Posterior cingulate gyrus (tissue), 11 donors: ENCODE measurements at places on chromosomes 11 and 22.

DNA sequence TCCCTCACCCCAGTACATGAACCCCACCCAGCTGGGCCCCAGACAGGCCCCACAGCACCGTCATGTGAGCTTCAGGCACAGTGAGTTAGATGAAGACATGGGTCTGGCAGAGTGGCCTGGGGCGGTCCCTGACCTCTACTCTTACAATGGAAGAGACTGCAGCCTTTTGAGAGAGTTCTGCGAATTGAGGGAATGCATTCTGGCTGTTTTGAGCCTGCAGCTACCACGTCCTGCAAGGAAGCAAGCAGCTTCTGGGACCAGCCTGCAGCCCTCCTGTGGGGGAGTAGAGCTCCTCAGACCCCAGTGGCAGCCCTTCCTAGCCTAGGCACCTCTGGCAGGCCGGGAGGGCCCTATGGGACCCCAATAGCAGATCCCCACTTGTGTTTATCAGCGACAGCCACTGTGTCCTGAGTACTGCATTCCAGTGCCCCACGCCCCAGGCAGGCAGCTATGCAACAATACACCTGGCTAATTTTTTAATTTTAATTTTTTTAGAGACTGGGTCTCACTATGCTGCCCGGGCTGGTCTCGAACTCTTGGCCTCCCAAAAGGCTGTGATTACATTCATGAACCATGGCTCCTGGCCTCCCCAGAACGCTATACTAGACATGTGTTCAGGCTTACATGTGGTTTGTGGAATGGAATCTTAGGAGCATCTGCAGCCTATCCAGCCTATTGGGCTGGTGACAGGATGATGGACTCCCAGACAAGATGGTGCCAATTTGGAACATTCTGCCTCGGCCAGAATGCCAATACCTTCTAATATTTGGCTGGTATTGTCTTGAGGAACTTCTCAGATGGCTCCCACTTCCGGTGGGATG, 717 bp upstream of the SLC7A4 start:
- DNase-seq: no peak

DNA sequence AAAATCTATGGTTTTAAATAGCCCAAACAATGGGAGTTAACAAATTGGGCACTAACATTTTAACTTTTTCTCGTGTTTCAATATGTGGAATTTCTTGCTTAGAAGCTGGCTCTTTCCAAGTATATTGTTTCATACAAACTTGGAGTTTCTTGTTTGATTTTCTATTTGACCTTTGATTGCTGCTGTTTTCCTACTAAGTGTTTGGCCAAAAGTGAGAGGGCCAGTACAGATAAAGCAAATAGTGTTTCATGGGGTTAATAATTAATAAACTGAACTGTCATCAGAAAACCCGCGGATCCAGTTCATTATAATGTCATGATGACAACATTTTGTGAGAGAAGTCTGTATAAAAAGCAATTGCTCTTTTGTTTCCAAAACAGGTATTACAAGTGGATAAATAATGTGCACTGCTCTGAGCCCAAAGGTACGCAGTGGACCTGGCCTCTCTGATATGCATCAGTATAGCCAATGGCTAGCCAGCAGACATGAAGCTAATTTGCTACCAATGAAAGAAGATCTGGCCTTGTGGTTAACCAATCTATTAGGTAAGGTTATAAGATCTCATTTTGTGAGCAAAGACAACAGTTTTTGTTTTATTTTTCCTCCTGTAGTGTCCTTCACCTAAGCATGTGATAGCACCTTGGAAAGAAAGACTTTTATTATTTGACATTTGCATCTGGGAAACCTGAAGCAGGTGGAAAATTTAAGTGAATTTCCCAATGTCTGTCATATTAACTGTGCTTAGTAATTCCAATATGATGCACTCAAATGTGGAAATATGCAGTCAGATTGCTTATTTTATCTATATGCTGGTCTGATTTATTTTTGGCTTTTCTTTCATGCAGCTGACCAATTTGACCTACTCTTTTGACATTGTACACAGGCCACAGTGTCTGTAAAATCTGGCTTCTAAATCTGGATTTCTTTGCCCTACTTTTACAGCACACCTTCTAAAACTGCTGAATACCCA, 8.3 kb downstream of the GAS2 start:
- DNase-seq: no peak

GRCh38 chr11:80041136-80042000, 600.5 kb upstream of the TENM4 start:
- DNase-seq: no peak

- DNase-seq: peak; percentile 36
Observed at GRCh38 chr11:122656631-122657101, 1.1 kb downstream of the UBASH3B start.

GRCh38 chr11:106077609-106078455, at the start of gene AASDHPPT:
TSS of gene AASDHPPT (plus strand) at chr11:106077662. CDS start at chr11:106077711, 49 bp downstream.
- DNase-seq: peak; percentile 78

- DNase-seq: no peak
Observed at GRCh38 chr11:69958308-69958707, 119.8 kb upstream of the ANO1 start.

- no peak for DNase-seq
Observed at GRCh38 chr11:72848846-72849466, 34.7 kb downstream of the ATG16L2 start.

DNA sequence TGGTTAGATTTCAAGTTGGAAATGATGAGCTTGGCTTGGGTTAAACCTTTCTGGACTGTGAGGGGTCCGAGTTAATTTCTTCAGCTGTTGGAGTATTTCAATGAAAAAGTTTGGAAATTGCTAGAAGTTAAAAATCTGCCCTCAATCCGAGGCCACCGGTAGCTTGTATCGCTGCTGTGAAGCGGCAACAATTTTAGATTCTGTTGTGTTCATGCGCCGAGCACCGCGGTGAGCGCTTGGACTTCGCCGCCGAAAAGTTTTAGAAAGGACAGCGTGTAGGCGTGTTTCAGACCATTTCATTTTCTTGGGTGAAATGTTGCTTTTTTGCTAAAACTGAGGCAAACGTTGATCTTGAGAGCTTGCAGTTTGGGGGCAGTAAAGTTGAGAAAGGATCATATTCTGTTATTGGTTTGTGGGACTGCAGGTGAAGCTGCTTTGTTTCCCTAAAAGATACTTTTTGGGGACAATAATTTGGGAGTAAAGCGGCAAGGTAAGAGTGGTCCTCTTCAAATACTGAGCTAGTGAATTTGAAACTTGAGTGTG, 928 bp downstream of the FBXO7 start:
- no peak for DNase-seq

- no peak for DNase-seq
Observed at GRCh38 chr11:69572233-69572860, 68.6 kb upstream of the CCND1 start.

- DNase-seq: no peak
Observed at GRCh38 chr22:49518436-49518970, 309.2 kb downstream of the BRD1 start.

DNA sequence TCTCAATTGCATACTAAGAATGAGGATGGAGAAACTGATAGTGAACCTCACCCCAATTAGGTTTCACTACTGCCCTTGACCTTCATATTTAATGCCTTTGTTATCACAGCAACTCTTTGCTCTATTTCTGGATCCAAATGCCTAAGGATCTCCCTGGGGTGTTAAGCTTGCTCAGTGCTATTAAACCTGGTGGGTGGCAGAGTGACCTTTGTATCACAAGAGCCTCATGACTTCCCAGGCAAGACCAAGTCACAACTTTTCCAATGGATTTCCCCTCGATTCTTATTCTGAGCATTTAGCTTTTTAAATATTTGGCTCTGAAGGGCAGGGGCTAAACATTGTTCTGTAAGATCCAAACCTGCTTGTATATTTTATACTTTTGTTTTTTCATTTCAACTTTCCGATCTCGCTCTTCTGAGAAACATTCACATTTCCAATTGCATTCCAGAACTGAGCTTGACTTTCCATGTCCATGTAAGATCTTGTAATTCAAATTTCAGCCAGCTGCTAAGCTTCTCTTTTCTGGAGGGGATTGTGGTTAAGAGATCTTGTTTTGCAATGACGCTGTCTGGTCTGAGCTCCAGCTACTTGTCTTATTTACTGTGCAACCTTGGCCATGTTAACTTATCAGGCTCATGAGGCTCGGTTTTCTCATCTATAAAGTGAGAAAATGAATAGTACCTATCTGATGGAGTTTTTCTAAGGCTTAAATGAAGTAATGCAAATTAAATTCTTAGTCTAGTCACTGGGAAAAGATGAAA, 6.4 kb upstream of the EHF start:
- no peak for DNase-seq

GRCh38 chr11:19419808-19420207, 179.1 kb upstream of the E2F8 start:
- no peak for DNase-seq

DNA sequence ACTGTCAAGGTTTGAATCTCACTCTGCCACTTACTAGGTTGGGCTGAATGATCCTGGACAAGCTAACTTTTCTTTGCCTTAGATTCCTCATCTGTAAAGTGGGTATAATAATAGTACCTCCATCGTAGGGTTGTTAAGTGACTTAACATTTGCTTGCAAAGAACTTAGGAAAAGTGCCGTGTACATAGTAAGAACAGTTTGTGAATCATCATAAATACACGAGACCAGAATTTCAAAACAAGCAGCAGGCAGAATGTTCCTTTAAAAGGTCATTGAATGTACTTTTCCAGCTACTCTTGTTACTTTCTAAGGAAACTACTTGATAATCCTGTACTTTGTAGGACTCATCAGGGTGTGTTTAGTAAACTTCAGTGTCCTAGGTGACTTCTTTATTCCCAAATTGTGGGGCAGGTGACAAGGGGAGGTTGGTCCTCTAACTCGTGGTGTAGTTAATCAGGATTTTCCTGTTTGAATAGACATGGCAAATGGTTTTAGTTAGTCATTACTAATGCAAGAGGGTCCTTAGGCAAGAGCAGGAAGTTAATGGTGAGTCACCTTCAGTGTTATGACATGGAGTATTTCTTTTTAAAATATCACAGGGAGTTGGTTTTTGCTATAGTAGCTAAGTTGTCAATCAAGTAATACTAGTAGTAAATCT, 67.9 kb downstream of the YAP1 start:
- no peak for DNase-seq

GRCh38 chr11:128513915-128514681, 73.3 kb downstream of the ETS1 start:
- DNase-seq: no peak

DNA sequence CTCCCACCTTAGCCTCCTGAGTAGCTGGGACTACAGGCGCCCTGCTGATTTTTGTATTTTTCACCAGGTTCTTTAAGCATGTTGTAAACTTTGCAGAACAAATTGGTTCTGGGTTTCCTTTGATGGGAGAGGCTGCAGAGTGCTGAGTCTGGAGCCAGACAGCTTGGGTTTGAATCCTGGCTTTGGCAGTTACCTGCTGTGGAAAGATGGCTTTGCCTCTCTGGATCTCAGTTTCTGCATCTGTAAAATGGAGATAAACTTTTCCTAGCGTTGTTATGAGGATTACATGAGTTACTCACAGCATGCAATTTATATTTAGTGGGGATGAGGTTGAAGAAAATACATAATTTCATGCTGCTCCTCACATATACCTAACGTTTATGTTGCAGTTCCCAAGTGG, 19.1 kb downstream of the ZNRF3 start:
- no peak for DNase-seq

DNA sequence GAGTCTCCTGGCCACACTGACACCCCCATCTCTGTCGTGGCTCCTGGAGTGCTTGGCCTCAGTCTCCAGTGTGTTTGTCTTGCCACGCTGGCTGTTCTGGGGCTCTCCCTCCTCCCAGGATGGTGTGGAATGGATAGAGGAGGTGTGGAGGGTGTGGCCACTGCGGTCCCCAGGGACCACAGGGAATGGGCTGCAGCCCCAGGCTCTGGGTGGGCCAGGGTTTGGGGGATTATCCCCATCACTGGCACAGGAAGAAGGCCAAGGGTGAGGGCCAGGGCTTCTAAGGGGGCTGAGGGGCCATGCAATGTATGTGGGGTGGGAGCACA, 8.1 kb downstream of the GNAZ start:
- DNase-seq: no peak

DNA sequence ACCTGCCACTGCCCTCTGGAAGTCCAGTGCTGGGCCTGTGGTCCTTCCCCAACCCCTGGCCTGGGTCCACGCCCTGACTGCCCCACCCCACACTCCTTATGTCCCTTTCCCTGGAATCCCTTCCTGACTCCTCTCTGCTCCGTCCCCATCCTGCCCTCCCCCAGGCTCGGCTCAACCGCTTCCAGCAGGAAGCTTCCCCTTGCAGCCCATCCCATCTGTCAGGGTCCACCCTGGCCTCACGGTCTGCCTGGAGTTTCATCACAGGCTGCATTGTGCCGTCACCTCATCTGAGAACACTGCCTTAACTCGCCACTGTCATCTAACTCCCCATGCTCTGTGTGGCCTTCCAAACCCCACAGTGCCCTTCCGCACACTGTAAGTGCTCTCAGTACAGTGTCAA, 64.3 kb downstream of the NAT10 start:
- DNase-seq: no peak

GRCh38 chr22:50206599-50206998, 5.8 kb downstream of the SELENOO start:
- peak; percentile 79 for DNase-seq

- no peak for DNase-seq
Observed at GRCh38 chr11:91513734-91514133, 710.9 kb upstream of the FAT3 start.

- no peak for DNase-seq
Observed at GRCh38 chr22:37601540-37602442, 6.8 kb upstream of the GGA1 start.
